ENCODE measurements at places on chromosomes 2 and 18. TPM values are rescaled to one million over a fixed set of nuclear protein-coding genes. Genes with fewer than 3 reads are reported as not detected.

Gene GKN2
- total RNA-seq: not detected

Gene M1AP
- not detected for total RNA-seq

Gene COLEC11
- total RNA-seq: not detected

Gene MZT2A
- 245 TPM for total RNA-seq

Gene ICOS
- total RNA-seq: not detected

Gene CRACDL
- total RNA-seq: not detected

Gene ITGAV
- 41.3 TPM for total RNA-seq

Gene KCNG2
- total RNA-seq: not detected

Gene TSPYL6
- total RNA-seq: not detected

Gene RND3
- total RNA-seq: 87.8 TPM

Gene KCNS3
- 5.2 TPM for total RNA-seq

Gene TRIB2
- 59.4 TPM for total RNA-seq

Gene MRO
- not detected for total RNA-seq

Gene KCNJ3
- total RNA-seq: not detected

Gene SERPINB12
- not detected for total RNA-seq
